ENCODE measurements at places on chromosomes 2 and 18.

DNA sequence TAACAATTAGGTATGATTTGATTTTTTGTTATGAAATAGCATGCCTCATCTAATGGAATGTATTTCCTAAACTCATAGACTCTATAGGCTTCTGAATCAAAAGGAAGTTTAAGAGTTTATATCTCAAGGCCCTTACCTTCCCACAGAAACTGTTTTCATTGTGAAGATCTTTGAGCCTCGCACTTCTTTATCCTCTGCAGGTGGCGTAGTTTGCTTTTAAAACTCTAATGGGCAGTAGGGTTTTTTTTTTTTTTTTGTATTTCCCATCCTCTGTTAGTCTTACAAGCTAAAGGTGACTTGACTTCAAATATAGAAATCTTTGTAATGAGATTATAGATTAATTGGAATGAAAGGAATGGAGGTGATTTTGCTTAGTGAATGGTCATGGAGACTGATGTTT is 28.3 kb downstream of the DYNC2LI1 start:
- no peak for DNase-seq

DNA sequence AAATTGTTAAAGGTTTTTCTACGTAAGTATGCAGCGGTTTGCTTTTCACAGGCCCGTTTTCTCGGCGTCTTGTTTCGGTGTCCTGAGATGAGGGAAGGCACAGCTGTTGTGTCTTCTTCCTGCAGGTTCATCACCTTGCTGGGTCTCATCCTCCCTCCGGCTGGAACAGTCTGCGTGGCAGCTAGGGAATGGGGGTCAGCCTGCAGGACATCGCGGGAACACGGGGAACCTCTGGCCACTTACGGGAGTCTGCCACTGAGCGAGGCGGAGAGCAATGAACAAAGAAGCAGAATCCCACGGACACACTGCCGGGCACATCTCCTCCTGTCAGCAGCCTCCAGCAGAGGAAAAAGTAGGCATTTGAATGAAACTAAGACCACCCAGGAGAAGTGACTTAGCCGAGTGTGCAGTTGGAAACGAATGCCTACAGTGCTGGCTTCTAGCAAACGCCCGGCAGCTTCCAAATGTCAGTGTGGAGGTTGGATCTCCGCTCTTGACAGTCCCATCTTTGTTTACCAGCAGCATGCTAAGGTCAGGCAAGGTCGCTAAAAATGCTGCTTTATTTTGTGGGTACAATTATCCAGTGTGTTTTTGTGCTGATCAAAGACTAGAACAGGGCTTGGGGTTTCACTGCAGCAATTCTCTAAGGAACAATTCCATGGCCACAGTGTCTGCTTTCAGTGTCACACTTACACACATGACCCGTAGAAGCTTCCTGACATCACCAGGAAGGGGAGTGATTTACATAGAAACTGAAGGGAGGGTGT is 109.8 kb upstream of the SEC11C start:
- DNase-seq, result no peak

DNA sequence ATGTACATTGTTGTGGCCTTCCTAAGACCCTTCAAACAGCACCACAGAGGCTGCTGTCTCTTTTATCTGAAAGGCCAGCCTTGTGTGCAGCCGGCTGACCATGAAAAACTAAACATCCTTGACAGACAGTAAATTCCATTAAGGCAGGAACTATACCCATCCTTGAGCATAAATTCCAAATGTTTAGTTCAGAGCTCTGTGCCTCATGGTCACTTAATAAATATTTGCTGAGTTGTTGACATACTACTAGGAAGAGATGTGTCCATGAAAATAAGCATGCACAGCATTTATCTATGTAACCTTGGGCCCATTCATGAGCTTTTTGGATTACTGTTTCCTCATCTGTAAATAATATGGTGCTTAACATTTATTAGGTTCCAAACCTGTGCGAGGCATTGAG is 424.8 kb downstream of the HRH4 start:
- DNase-seq, result no peak

DNA sequence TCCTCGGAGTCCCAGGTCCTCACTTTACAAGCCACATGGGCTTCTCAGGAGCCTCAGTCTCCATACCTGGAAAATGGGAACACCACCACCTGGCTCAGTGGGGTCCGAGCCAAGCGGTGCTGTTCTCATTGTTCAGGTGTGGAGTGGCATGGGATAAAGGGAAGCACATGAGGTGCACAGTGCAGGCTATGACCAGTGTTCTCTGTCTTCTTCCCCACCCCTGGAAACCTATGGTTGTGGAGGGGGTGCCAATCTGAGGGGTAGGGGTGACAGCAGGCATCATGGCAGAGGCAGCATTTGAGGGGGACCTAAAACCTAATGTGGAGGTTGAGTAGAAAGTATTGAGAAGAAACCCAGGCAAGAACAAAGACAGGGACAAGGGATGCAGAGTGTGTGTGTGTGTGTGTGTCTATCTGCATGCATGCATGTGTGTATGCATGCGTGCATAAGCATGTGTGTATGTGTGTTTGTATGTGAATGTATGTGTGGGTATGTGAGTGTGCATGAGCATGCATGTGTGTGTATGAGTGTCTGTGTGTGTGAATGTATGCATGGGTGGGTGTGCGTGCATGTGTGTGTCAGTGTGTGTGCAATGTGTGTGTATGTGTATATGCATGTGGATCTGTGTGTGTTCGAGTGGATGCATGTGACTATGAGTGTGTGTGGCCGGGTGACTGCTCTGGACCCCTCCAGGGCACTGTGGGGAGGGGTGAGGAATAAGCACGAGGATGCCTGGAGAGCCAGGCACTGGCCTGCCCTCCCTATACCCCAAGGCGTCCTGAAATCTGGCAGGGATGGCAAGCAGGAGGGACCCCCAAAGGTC is 4.0 kb downstream of the KIF1A start:
- DNase-seq, result no peak

DNA sequence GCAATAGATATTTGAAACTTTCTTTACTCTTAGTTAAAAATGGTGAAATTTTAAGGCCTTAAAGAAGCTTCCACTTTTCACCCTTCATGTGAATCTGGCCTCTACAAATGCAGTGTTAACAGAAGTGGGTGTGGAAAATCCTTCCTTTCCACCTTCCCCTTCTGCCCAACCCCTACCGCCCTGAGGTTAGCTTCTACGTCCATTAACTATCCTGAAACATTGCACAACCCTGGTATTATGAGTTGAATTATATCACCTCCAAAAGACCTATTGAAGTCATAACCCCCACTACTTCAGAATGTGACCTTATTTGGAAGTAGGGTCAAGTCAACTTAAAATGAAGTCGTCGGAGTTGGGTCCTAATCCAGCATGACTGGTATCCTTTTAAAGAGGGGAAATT is 80.8 kb upstream of the ACSL3 start:
- DNase-seq, result no peak

- no peak for DNase-seq
Observed at GRCh38 chr2:241695651-241696050, 6.2 kb upstream of the ING5 start.

DNA sequence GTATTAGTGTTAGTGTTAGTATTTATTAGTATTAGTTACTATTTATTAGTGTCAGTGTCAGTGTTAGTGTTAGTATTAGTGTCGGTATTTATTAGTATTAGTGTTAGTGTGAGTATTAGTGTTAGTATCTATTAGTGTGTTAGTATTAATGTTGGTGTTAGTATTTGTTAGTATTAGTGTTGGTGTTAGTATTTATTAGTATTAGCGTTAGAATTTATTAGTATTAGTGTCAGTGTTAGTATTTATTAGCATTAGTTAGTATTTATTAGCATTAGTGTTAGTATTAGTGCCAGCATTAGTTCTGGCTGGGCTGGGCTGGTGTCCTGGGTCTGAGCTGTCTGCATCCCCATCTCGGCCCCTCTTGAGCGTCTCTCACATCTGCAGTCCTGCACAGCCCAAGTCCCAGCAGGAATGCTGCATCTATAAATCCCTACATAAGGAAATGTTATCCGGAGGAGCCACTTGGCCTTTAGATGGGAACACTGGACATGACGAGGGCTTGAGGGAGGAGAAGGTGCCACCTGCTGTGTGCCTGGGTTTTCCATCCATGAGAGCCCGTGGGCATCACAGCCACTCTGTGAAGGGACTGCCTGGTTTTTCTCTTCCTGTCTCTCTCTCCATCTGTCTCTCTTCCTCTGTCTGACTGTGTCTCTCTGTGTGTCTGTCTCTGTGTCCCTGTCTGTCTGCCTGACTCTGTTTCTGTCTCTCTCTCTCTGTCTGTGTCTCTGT is 33.6 kb downstream of the TWIST2 start:
- no peak for DNase-seq

GRCh38 chr2:149731079-149731478 is 143.5 kb upstream of the MMADHC start:
- no peak for DNase-seq

DNA sequence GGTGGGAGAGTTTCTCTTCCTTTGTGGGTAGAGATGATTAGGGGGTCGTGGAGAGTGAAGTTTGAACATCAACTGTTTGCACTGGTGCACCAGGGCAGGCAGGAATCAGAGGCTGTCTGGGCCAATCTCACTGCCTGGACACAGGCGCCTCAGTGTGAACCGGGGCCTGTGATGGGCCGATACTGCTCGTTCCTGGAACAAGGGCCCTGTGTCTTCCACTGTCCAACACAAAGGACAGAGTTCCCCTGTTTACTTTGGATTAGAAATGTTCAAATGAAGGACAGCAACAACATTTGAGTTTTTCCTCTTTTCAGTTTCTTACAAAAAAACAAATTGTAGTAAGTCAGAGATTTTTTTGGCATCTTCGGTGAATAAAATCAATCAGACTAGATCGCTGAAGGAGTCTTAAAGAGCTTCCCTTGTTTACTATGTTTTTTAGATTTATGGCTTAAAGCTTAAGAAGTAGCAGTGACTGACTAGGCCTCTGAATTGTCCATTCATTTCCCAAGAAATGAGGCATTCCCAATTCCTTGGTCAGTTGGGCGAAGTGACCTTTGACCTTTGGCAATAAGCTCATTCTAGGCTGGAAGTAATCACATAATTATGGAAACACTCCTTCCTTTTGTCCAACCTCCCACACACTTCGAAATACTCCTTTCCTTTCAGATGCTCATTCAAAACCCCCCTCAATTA is 11.6 kb upstream of the TGFA start:
- DNase-seq, result no peak

GRCh38 chr18:8046441-8046840 is 479.3 kb downstream of the PTPRM start:
- no peak for DNase-seq

- no peak for DNase-seq
Observed at GRCh38 chr2:26177122-26177521, 4.2 kb downstream of the GAREM2 start.

DNA sequence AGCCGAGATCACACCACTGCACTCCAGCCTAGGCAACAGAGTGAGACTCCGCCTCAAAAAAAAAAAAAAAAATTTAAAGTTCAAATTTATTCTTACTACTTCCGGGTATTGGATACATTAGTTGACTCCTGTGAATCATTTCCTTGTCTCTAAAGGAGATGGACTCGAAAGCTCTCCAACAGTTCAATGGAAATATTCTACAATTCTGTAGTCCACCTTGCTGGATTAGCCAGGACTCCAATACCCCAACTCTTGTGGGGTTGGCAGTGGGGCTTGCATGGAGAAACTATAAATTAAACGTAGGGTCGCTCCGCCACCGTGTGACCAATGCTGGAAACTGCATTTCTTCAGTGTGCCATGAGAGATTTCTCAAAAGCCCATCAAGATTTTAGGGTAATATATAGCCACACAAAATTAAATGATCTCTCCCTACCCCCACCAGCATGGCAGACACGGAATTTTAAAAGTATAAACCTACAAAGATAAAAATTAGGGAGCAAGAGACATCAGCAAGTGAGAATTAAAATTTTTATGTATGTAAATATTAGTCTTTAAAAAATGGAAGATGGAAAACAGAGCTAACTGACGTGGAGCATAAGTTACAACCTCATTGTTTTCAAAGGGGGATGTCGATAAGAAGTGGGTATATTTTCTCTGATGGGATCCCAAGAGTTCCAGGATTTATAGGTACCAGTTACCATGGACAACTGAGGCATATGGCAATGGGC is 27.8 kb upstream of the GAREM2 start:
- DNase-seq, result peak; percentile 31

DNA sequence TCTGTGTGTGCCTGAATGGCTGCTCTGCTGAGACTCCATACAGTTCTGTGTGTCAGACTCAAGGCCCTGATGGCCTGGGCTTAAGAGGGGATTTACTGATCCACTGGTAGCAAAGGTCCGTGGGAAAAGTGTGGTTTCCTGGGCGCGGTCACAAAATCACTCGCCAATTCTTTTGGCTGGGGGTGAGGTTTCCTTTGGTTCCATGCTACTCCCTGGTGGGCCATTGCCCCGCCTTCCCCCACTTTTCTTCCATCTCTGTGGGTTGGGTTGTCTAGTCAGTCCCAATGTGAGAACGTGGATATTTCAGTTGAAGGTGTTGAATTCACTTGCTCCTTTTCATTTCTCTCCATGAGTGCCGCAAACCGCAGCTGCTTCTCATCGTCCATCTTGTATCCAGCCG is 162.7 kb upstream of the NRXN1 start:
- DNase-seq, result no peak
